ENCODE measurements at places on chromosomes 7 and 10.
A peak's percentile ranks its signal among the peaks of the same experiment; 100 is the strongest.

- DNase-seq, result no peak
Measured at GRCh38 chr7:34612661-34613060, 45.4 kb upstream of the NPSR1 start.

DNA sequence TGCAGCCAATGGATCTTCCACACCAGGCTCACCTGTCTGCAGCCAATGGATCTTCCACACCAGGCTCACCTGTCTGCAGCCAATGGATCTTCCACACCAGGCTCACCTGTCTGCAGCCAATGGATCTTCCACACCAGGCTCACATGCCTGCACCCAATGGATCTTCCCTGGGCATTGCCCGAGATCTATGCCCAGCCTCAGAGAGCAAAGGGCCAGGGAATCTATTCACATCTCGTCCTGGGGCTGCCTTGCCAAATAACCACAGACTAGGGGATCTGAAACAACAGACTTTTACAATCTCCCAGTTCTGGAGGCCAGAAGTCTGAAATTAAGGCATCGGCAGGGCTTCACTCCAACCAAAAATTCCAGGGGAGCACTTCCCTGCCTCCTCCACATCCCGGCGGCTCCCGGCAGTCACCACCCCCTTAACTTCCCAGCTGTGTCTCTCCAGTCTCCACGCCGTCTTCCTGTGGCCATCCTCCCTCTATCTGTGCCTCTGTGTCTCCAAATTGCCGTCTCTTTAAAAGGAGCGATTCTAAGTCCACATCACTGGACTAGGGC is 92.4 kb upstream of the PPP2R2D start:
- peak; percentile 9 for DNase-seq

GRCh38 chr10:102101152-102101551 is 19.0 kb downstream of the LDB1 start:
- no peak for DNase-seq

DNA sequence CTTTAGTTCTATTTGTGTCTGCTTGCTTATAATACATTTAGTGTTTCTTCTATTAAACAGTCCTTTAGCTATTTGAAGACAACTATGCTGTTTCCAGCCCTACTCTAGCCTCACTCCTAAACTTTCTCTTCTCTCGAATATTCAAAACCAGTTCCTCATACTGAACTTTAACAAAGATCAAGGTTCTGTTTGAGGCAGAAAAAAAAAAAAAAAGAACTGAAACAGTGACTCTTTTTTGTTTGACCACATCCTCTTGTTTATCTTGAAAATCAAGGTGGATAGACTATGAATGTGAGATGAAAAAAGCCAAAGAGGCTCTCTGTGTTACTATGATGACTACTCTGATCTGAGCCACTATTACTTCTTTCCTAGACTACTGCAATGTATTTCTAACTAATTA is 154.3 kb downstream of the ZNF365 start:
- no peak for DNase-seq

DNA sequence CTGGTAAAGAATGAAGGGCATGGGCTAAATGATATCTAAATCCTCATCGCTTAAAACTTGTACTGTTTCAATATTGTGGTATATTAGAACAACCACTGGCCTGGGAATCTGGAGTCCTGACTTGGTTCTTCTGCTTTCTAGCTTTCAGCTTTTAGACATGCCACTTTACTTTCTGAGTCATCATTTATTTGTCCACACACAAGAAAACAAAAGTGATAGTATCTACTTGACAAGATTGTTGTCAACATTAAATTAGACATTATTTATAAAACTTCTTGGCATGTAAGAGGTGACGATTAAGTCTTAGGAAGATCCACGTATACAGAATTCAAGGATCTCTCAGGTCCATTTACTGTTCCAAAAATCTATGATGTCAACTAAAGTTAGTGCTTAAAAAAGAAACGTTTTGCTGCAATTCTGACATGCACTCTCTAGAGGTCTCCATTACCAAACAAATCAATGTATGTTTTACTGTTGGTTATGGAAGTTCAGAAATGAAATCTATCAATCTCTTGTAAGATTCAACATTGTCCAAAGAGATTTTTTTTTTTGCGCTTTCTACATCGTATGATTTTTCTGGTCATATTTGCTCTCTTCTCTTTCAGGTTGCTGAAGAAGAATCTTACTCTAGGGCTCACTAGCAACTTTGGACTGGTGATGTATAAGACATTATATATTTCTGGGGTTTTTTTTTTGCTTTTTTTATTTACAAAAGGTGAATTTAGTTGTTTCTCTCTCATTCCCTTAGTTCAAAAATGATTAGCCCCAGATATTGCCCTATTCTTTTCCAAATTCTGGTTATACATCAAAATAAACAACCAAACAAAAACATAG is 53.6 kb upstream of the DYNC1I1 start:
- DNase-seq, result peak; percentile 15

- peak; percentile 41 for DNase-seq
Measured at GRCh38 chr7:97179454-97180104, 62.1 kb downstream of the SDHAF3 start.

DNA sequence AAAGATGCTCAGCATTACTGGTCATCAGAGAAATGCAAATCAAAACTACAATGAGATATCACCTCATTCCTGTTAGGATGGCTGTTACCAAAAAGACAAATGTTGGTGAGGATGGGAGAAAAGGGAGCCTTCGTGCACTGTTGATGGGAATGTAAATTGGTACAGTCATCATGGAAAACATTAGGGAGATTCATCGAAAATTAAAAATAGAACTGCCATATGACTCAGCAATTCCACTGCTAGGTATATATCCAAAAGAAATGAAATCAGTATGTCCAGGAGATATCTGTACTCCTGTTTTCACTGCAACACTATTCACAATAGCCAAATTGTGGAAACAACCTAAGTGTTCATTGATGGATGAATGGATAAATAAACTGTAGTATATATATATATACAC is 228.1 kb downstream of the ACTR3B start:
- DNase-seq, result no peak

DNA sequence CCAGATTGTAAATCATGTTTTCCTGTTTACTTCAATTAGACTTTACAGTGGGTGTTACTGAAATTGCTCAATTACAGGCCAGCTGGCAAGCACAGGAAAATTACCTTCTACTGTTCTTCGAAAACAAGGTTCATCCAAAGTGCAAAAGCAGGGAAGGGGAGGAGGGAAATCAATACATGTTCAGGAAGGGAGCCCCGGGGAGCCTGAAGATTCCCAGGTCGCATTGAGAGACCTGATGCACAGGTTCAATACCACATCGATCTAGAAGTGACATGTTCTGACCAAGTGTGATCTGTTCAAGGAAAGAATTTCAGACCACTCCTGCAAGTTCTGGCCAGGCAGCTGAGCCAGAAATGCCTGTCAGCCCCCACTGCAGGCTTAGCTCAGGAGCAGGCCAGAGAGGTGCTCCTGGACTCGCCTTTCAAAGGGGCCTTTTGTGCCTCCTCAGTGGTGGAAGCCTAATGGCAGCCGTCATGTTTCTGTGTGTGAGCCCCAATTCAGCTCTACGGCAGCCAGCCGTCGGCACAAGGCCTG is 35.9 kb downstream of the FAM53B start:
- peak; percentile 67 for DNase-seq

- no peak for DNase-seq
Measured at GRCh38 chr7:132501956-132502355, 74.3 kb downstream of the PLXNA4 start.

- DNase-seq, result no peak
Measured at GRCh38 chr7:92464515-92464914, 13.2 kb downstream of the ERVW-1 start.

DNA sequence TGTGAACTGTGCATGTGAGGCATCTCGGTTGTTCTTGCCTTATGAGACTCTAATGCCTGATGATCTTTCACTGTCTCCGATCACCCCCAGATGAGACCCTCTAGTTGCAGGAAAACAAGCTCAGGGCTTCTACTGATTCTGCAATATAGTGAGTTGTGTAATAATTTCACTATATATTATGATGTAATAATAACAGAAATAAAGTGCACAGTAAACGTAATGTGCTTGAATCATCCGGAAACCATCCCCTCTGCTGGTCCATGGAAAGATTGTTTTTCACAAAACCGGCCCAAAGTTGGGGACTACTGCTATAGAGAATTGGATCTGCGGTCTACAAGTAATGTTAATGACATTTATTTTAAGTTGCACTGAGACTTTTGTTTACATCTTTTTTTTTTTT is 126.7 kb downstream of the TPST1 start:
- no peak for DNase-seq

- no peak for DNase-seq
Measured at GRCh38 chr10:51838471-51838870, 139.1 kb upstream of the CSTF2T start.

DNA sequence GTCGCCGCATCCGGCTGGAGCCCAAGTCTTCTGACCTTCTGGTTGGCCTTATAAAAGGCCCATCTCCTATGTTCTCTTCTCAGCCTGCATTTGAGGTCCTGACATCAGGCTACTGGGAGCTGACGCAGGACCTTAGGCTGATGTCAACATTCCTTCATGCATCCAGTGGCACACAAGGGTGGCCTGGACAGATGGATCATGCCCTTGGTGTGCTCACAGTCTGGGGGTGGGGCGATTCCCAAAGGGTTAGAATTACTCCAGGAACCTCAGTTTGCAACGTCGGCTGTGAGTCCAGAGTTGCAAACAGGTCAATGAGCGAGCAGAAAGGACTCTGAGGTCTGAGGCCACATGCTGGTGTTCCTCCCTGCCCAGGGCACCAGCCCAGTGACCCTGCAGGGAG is 8.2 kb upstream of the CLIP2 start:
- no peak for DNase-seq

- no peak for DNase-seq
Measured at GRCh38 chr10:103651783-103652476, 158.4 kb downstream of the NEURL1 start.

- no peak for DNase-seq
Measured at GRCh38 chr7:107879400-107880035, 11.5 kb upstream of the DLD start.

DNA sequence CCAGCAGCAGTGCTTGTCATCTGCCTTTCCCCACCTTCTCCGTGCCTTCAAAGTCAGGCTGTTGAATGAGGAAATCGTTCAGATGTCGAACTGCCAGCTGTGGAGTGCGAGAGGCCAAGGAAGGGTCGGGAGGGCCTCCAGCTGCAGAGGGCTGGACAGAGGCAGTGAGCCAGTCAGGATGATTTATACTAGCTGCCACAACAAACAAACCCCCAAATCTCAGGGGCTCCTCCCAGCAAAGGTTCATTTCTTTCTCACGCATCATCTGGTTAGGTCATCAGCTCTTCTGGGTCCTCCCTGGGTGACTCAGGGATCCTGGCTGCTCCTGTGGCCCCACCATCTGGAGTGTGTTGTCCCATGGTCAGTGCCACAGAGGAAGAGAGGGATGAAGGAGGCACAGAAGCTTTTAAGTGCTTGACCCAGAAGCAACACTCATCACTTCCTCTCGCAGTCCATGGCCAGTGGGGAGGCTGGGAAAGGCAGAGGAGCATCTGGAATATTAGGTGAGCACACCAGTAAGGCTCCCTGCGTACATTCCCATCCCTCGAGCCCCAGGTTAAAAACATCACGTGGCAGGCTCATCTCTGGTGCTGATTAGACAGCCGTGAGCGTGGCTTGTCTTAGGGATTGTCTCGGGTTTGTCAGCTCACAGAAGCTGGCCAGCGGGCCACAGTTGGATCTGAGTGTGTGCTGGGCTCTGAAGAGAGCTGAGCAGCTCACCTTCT is 140.7 kb downstream of the RGS10 start:
- DNase-seq, result peak; percentile 69

DNA sequence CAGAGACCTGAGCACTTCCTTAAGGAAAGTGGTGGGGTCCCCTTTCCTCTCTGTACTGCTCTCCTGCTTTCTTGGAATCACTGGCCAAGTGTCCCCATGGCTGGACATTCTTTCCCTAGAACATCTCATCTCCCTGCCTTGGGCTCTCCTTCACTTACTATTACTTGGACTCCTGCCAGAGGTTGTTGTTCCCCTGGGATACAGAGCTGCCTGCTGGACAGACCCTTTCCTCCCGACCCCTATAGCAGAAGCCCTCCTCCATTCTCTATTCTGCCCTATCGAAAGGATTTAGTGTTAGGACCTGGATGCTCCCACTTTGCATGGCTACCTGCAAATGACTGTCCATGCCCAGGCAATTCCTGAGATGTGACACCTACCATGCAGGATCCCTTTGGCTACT is 164.3 kb upstream of the PODXL start:
- no peak for DNase-seq

DNA sequence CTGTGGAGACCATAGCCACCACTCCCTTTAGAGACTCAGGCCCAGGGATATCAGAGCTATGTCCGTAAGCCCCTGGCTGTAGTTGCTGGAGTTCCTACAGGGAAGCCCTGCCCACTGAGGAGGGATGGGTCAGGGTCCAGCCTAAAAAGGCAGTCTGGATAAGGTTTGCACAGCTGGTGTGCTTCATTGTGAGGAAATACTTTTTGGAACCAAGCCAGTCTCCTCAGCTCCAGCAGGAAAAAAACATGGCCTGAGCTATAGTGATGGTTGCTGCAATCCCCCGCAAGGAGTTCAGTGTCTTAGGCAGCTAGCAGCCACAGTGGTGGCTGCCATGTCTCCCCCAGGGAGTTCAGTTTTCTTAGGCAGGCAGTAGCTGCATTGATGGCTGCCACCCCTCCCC is 52.6 kb upstream of the CYP2C8 start:
- peak; percentile 60 for DNase-seq

GRCh38 chr10:125209591-125210355 is 49.4 kb upstream of the CTBP2 start:
- DNase-seq, result no peak

DNA sequence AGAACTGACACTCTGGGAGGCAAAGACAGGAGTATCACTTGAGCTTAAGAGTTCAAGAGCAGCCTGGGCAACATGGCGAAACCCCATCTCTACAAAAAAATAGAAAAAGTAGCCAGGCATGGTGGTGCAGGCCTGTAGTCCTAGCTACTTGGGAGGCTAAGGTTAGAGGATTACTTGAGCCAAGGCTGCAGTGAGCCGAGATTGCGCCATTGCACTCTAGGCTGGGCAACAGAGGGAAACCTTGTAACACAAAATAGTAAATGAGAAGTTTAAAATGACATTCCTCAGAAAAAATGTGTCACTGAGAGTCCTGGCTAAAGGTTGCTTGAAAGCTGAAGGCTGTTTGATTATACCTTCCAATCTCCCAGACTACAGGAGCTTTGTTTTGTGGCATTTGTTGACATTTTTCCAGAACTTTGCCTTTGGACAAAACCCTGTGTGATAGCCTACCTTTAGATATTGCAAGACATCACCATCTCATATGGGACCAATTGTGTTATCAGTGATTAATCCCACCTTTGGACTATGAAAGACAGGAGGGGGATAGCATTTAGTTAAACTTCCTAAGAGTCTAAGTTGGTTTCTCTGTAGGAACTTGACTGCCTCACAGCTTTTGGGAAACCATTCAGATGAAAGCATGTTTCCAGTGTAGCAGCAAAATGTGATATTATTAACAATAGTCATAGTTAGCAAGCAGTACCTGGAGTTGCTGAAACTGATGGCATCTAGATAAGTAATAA is 5.3 kb downstream of the TNKS2 start:
- DNase-seq, result no peak

DNA sequence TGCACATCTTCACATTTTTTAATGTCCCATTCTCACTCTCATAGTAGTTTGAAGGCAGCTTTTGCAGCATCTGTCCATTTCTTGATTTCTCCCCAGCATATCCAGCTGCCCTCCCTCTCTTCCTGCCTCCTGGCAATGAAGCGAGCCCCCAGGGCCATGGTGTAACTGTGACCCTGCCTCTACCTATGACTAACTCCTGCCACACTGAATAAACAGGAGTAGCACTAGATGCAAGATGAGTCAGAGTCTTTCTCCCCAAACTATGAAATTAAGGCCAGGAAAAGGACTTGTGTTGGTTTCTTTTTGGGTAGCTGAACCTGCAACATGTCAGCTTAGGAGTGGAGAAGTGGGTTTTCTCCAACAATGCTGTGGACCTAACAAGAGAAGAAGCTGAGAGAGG is 329.0 kb downstream of the RNLS start:
- no peak for DNase-seq

All from kidney (tissue), 22 donors.